ENCODE measurements at places on chromosomes 1 and 21. TPM values are rescaled to one million over a fixed set of nuclear protein-coding genes. Genes with fewer than 3 reads are reported as not detected.

DNA sequence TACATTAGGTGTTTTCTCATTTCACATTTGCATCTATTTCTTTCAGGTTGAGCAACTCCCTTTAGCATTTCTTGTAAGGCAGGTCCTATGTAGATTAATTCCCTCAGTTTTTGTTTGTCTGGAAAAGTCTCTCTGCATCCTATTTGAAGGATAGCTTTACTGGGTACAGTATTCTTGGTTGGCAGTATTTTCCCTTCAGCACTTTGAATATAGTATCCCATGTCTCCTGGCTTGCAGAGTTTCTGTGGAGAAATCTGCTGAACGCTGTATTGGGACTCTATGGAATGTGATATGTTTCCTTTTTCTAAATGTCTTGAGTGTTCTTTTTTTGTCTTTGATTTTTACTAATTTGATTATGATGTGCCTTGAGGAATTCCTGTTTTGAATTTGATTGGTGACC is 28.9 kb upstream of the FAM163A start:
- no peak for DNase-seq

Gene FAM3B
- not detected for total RNA-seq

DNA sequence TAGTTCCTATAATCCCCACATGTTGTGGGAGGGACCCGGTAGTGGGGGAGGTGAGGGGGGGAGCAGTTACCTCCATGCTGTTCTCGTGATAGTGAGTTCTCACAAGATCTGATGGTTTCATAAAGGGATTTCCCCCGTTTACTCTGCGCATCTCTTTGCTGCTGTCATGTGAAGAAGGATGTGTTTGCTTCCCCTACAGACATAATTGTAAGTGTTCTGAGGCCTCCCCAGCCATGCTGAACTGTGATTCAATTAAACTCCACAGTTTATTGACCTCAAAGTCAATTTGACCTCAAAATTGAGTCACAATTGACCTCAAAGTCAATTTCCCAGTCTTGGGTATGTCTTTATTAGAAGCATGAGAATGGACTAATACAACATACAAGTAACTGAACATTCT is 19.7 kb downstream of the DPH5 start:
- no peak for DNase-seq

Gene KLF17
- not detected for total RNA-seq

DNA sequence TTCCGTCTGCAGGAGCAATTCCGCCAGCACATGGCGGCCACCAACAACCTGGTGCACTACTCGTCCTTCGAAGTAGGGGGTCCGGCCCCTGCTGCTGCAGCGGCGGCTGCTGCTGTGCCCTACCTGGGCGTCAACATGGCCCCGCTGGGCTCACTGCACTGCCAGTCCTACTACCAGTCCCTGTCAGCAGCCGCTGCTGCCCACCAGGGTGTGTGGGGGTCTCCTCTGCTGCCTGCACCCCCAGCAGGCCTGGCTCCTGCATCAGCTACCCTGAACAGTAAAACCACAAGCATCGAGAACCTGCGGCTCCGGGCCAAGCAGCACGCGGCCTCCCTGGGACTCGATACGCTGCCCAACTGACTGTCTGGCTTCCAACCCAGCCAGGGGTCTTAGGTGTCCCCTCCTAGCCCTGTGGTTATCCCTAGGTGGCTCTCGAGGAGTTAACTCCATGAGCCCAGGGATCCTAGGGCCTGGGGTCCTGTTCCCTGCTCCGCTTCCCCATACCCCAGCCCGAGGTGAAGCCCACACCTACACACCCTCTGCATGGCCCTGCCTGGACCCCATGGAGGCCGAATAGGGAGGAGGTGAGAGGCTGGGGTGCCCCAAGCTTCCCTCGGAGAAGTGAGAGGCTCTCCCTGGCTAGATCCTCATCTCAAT is 22.6 kb downstream of the DMBX1 start:
- no peak for DNase-seq

DNA sequence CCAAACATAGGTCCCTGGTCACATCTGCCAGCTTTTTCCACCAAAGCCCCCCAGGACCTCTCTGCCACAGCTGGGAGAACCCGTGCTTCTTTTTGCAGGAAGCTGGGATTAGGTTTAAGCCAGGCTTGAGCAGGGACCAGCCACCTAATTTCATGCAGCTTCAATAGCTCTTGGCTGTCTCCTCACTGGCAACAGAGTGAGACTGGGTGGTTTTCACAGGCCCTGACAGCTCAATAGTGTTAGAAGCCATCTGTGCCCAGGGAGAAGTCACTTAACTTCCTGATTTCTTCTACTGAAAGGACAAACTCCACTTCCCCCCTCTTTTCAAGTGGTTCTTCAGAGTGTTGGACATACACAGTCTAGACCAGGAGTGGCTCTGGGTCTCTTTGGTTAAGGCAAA is 20.4 kb upstream of the SRSF4 start:
- DNase-seq: no peak

DNA sequence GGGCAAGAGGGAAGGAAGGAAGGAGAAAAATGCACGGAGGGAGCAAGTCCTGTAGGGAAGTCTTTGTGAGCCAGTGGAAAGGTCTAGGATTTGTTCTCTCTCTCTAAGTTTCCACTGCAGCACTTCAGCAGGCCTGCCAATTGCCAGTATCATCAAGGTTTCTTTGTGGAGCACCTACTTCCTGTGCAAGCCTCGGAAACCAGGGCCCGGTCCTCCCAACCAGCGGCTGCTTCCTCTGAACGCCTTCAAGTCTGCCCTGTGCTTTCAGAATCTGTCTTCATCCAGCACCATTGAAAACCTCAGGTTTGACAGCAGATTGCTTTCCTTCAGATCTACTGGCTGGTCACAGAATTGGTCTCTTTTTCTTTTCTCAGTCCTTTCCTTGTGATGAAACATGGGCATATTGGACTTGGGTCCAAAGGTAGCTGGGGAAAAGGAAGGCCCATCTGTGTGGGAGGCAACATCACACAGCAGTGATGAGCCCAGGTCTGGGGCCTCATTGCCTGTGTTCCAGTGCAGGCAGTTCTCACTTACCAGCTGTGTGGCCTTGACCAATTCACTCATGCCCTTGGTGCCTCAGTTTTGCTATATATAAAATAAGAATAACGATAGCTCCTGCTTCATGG is 144.5 kb downstream of the SEC16B start:
- DNase-seq: no peak

DNA sequence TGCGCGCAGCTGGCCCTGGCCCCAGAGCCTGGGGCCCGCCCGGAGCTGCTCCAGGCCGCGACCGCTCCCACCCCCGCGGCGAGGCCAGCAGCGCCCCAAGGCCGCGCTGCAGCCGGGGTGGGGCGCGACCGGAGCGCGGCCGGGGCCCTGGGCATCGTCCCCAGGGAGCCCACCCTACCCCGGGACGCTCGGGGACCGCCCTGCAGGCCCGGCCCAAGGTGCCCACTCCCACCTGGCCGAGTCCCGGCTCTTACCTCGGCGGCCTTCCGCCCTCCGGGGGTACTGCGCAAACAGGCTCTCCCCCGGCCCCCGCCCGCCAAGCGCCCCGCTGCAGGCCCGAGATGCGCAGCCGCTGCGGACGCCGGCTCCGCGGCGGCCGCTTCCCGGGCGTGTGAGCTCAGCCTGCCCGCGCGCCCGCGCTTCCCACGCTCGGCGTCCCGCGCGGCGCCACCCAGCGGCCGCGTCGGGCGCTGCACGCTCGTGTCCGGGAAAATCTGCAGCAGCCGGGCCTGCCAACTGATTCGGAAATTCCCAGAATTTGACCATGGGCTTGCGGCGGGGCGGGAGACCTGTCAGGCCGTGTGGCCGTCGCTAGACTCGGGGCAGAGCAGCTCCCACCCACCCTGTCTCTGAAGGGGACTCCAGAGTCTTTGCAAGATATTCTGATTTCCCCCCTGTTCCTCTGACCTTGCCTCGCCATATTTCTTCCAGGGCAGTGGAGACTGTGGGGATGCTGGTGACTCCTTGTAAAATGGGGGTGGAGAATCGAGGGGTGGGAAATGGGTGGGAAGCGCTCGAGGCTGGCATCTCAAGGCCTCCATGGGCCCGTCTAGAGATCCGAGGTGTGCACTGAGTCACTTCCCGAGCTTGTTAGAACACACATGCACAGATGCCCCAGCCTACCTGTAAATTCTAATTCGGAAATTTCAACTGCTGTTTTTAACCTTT is 41.9 kb downstream of the CD34 start:
- DNase-seq: peak; percentile 66

DNA sequence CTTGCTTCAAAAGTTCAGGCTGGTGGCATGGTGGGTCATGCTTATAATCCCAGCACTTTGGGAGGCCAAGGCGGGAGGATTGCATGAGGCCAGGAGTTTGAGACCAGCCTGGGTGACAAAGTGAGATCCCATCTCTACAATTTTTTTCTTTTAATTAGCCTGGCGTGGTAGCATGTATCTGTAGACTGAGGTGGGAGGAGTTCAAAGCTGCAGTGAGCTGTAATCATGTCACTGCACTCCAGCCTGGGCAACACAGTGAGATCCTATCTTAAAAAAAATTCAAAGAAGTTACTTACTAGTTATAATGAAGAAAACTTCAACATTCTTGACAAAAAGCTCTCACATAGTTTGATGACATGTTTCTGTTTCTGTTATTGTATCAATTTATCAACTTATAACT is 45.2 kb downstream of the SAMSN1 start:
- DNase-seq: no peak

DNA sequence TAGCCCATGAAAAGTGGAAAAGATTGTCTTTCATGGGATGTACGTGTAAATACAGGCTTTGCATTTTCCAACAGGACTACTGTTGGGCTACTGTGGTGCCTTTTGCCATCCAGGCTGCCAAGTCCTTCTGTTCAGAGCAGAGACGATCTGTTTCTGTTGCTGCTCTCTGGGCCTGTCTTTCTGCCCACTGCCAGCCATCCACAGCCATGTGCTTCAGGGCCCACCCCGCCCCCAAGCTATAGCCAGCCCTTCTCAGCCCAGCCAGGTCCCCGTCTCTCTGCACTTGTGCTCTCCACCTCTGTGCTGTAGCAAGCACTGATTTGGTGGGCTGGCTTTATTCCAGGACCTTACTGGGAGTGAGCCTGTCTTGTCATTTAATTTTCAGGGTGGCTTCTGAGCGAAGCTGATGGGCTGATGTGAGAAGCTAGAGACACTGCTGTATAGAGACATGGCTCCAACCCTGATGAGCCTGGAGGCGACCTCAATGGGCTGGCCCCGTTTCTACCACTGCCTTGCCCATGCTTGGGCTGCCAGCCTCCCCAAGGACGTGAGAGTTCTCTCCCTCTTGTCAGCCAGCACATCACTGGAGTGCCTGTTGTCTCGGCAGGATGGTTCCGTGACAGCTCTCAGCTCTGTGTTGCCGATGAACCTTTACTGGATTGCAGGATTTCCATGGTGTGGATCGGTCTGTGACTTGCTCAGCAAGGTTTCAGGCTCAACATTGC is 137.8 kb downstream of the PEX14 start:
- no peak for DNase-seq

GRCh38 chr1:84975035-84975434 is 21.9 kb downstream of the MCOLN2 start:
- peak; percentile 50 for DNase-seq

Gene RGS8
- total RNA-seq: not detected

Gene CNTN2
- not detected for total RNA-seq

- DNase-seq: no peak
These were observed 44.4 kb upstream of the CACHD1 start for GRCh38 chr1:64425521-64425920.

DNA sequence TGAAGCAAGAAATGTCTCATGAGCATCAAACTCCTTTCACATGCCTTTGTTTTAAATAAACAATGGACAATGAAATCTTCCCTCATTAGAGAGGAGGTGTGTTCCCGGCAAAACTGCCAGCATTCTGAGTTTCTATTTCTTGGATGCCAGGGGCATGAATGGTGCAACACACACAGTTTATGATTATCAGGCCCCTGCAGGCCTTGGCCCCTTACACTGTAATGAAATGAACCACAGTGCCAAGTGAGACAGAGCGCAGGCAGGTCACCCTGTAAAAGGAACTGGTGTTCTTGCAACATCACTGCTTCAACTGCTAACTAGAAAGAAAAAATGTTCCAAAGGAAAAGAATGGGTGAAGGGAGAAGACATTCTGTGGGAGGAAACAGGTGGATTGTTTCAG is 3.8 kb upstream of the PIGC start:
- no peak for DNase-seq

DNA sequence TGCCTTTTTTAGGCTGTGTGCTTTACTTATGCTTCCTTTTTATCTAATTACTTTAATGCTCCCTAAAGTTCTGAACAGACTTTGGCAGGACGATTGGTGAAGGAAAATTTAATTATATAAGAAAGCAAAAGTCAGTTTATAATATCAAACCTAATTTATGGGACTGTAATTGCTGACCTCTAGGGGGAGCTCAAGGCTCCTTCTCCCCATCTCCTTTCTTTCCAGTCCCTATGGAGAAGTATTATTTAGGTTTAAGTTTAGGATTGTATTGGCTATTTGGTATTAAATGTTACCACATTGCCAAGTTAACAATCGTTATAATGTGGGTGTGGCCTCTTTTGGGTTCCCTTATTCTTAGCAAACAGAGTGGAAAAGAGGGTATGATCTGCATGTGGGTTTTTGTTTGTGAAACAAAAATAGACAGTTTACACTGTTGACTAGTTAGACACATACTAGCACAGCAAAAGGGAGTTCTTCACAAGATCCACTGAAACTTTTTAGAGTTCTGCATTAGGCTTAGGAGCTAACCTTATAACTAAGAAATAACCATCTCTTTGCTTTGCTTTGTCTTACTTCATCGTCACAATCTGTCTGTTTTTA is 48.2 kb upstream of the TNFSF4 start:
- no peak for DNase-seq

GRCh38 chr1:203465146-203465798 is 10.3 kb upstream of the PRELP start:
- DNase-seq: no peak

Gene HCN3
- 6.1 TPM for total RNA-seq

Gene AMY1A
- not detected for total RNA-seq

DNA sequence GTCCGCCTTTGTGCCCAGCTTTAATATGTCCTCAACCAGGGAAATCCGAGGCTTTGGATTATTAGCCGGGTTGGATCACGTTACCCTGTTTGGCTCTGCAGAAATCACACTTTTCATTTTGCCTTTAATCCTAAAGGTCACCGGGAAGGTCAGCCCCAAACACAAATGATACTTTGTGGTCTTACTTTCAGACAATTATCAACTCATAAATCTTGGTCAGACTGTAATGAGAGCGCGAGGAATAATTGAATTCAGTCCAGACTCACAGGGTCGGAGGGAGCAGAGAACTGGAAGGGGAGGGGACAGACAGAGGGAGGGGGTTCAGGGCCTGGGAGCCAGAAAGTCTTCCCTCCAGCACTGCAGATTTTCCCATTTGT is 91.7 kb upstream of the NFIA start:
- no peak for DNase-seq

- no peak for DNase-seq
These were observed 101.7 kb upstream of the PRMT6 start for GRCh38 chr1:106954661-106955229.

Gene PGBD2
- total RNA-seq: 6.3 TPM

Measured in activated CD8-positive, alpha-beta memory T cell treated with anti-CD3 and anti-CD28 coated beads, Interleukin-2, amount 10 ng/mL, durations not matched to agents 7 days and 5 days (primary cell).